MCF 10A (cell line): ENCODE measurements at places on chromosomes 16 and 17. TPM values are rescaled to one million over a fixed set of nuclear protein-coding genes. Genes with fewer than 3 reads are reported as not detected.

GRCh38 chr17:78306913-78307312, 53.0 kb downstream of the SOCS3 start:
- H3K27ac ChIP-seq = no peak overlapping the region
- DNase-seq = no peak
- H3K27me3 ChIP-seq = peaks cover 5% of the 10 kb centered on the region
- H3K4me1 ChIP-seq = peaks cover 6% of the 10 kb centered on the region

- H3K27ac ChIP-seq = no peak overlapping the region
- H3K4me1 ChIP-seq = peaks cover 16% of the 10 kb centered on the region
- peak; percentile 47 for DNase-seq
Observed at GRCh38 chr16:53374800-53375199, 59.5 kb upstream of the RBL2 start.

GRCh38 chr16:23924128-23924527, 88.3 kb downstream of the PRKCB start:
- no peaks in the 10 kb centered on the region for H3K36me3 ChIP-seq
- peaks cover 41% of the 10 kb centered on the region for H3K27me3 ChIP-seq
- no peak overlapping the region for H3K4me3 ChIP-seq
- no peaks in the 10 kb centered on the region for H3K4me1 ChIP-seq
- no peak for DNase-seq

GRCh38 chr16:66603537-66604375, 748 bp upstream of the CMTM3 start:
- H3K36me3 ChIP-seq = peaks cover 3% of the 10 kb centered on the region
- H3K4me3 ChIP-seq = peak overlapping the region; percentile 73
- no peak for DNase-seq
- peaks cover 11% of the 10 kb centered on the region for H3K27me3 ChIP-seq
- H3K27ac ChIP-seq = peak overlapping the region; percentile 80

- no peak overlapping the region for H3K27ac ChIP-seq
- no peaks in the 10 kb centered on the region for H3K4me1 ChIP-seq
- no peaks in the 10 kb centered on the region for H3K27me3 ChIP-seq
- DNase-seq = no peak
- no peak overlapping the region for H3K4me3 ChIP-seq
Observed at GRCh38 chr17:27362909-27363308, 69.0 kb downstream of the WSB1 start.

DNA sequence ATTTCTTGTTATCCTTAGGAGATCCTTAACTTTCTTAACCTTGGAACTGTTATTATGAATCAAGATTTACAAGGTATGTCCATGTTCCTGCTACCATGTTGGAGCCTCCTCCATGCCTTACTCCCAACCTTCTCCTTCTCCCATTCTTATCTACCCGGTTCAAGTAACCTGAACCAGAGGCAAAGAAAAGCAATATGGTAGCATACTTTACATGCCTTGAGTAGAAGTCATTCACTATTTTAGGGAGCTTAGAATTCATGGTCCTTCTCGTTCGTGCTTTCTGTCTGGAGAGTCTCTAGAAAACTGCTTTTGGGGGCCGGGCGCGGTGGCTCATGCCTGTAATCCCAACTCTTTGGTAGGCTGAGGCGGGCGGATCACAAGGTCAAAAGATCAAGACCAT, 37.7 kb downstream of the LDHD start:
- DNase-seq = no peak
- no peaks in the 10 kb centered on the region for H3K27me3 ChIP-seq
- no peak overlapping the region for H3K4me3 ChIP-seq
- no peaks in the 10 kb centered on the region for H3K36me3 ChIP-seq
- H3K4me1 ChIP-seq = no peaks in the 10 kb centered on the region

DNA sequence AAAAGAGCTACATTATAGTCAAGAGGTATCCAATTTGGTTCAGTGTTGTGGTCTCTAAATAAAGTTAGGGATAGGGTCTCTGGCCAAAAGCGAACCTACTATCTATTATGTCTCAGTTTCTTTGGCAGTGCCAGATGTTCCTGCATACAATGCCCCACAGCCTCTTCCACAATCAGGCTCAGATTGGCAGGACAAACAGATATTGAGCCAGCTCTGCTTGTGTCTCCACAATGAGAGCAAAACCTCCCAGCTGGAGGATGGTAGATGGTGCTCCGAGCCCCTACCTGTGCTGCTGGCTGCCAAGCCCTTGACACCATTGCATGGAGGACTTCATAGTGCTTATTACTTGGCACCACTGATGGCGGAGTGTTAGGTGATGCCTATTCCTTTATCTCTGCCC, 19.7 kb downstream of the PHAF1 start:
- no peak overlapping the region for H3K27ac ChIP-seq
- H3K4me1 ChIP-seq = no peaks in the 10 kb centered on the region
- no peak overlapping the region for H3K4me3 ChIP-seq
- no peak for DNase-seq

- DNase-seq = peak; percentile 58
- H3K27ac ChIP-seq = no peak overlapping the region
- no peaks in the 10 kb centered on the region for H3K27me3 ChIP-seq
- H3K36me3 ChIP-seq = no peaks in the 10 kb centered on the region
- H3K4me1 ChIP-seq = peaks cover 12% of the 10 kb centered on the region
- no peak overlapping the region for H3K4me3 ChIP-seq
Observed at GRCh38 chr17:69405096-69405495, 9.4 kb upstream of the MAP2K6 start.

GRCh38 chr17:59149841-59150511, 5.0 kb downstream of the SKA2 start:
- H3K4me3 ChIP-seq = no peak overlapping the region
- peaks cover 18% of the 10 kb centered on the region for H3K36me3 ChIP-seq
- H3K27me3 ChIP-seq = no peaks in the 10 kb centered on the region
- peak overlapping the region; percentile 44 for H3K27ac ChIP-seq
- DNase-seq = no peak

DNA sequence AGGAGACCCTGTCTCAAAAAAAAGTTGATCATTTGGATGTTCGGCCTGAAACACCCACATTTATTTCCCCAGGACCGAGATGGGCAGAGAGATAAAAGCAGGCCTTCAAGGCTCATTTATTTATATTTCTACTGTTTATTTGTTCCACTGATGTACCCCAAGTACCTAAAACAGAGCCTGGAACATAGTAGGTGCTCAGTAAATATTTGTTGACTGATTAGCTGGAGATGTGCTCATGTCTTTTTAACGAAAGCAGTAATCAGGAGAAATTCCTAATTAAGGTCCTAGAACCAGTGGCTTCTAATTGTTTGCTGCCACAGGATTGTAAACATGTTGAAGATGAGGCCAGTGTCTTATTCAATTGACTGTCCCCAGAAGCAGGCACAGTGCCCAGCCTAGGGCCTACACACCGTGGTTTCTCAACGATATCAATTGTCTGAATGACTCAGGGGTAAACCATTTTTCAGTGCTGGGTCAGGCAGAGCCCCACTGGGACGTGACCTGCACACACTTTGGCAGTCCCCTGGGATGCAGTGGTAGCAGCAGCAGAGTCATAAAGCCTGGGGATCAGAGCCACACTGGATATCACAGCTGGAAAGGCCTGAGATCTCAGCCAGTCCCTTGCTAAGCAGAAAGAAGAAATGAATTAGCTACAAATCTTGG, 34.8 kb downstream of the SOST start:
- H3K36me3 ChIP-seq = no peaks in the 10 kb centered on the region
- DNase-seq = peak; percentile 77
- H3K27ac ChIP-seq = no peak overlapping the region
- H3K4me3 ChIP-seq = no peak overlapping the region

DNA sequence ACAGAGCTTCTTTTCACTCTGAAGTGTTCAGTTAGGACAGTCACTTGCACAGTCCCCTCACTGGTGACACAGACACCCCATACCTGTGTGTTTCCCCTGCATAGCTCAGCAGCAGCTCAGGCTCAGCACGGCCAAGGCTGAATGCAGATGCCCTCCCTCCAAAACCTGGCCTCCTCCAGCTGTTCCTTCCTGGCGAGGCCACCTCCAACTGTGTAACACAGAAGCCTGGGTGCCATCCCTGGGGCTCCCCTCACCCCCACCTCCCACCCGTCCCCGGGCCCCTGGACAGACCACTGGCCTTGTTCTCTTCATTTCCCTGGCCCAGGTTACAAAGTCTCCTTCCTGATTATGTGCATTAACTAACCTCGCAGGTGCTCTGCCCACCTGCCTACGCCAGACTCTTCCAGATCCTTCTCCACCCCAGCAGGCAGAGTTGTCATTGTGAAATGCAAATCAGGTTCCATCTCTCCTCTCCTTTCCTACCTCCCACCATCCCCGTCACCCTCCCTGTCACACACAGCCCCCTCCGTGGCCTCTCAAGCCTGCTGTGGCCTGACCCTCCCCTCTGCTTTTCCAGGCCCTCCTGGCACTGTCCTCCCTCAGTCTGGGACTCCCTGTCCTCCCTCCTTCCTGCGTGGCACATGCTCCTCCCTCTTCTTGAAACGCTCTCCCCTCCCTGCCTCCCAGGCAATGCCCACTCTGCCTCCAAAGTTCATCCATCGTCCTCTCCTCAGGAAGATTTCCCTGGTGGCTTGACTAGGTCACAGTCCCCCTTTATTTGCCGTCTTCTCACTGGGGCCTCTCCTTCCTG, 26.4 kb downstream of the MLYCD start:
- H3K27me3 ChIP-seq = no peaks in the 10 kb centered on the region
- no peak overlapping the region for H3K4me3 ChIP-seq
- H3K27ac ChIP-seq = no peak overlapping the region
- H3K36me3 ChIP-seq = peaks cover 21% of the 10 kb centered on the region
- DNase-seq = no peak

DNA sequence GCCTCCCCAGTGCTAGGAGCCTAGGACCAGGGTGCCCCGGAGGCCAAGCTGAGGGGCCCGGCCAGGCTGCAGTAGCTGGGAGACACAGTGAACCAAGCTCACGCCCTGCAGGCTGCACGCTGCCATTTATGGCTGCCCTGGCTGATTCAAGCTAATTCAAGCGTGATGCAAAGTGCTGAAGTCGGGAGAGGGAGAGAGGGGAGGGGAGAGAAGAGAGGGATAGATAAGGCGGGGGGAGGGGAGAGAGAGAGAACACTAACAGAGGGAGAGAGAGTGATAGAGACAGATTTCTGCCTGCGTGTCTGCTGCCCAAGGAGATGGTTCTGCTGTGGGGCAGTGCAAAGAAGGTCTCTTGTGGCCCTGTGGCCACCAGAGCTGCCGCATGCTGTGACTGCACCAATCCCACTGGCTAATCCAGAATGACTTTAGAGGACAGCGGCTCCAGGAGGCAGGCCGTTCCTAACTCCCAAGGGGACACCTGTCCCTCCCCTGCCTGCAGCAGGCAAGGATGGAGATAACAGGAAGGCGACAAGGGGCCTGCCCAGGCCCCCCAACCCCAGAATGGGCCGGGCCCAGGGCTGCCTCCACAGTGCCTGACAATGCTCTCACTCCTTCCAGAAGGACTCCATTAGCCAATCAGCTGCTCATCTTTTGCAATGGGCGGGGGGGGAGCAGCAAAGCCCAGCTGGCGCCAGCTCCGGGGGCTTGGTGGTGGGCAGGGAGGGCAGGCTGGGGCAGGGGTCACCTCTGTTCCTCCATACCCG, 12.9 kb downstream of the MXRA7 start:
- no peaks in the 10 kb centered on the region for H3K27me3 ChIP-seq
- H3K4me3 ChIP-seq = no peak overlapping the region
- H3K4me1 ChIP-seq = peaks cover 10% of the 10 kb centered on the region
- DNase-seq = no peak
- no peaks in the 10 kb centered on the region for H3K36me3 ChIP-seq
- H3K27ac ChIP-seq = no peak overlapping the region

DNA sequence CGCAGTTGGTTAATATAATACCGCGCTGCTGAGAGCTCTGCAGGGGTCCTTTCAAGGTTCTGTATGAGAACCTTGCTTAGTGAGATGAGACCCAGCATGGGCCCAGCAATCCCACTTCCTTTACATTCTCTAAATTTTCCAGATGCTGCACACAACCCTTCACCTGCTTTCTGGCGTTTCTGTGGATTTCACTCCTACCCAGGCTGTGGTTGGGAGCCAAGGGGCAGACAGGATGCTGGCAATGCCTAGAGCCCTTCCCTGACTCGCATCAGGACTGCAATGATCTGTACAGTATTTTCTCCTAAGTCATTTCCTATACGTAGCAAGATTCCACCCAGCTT, 10.1 kb upstream of the PIPOX start:
- no peak overlapping the region for H3K4me3 ChIP-seq
- H3K27me3 ChIP-seq = peaks cover 54% of the 10 kb centered on the region
- no peaks in the 10 kb centered on the region for H3K4me1 ChIP-seq
- H3K27ac ChIP-seq = no peak overlapping the region
- no peak for DNase-seq
- no peaks in the 10 kb centered on the region for H3K36me3 ChIP-seq

DNA sequence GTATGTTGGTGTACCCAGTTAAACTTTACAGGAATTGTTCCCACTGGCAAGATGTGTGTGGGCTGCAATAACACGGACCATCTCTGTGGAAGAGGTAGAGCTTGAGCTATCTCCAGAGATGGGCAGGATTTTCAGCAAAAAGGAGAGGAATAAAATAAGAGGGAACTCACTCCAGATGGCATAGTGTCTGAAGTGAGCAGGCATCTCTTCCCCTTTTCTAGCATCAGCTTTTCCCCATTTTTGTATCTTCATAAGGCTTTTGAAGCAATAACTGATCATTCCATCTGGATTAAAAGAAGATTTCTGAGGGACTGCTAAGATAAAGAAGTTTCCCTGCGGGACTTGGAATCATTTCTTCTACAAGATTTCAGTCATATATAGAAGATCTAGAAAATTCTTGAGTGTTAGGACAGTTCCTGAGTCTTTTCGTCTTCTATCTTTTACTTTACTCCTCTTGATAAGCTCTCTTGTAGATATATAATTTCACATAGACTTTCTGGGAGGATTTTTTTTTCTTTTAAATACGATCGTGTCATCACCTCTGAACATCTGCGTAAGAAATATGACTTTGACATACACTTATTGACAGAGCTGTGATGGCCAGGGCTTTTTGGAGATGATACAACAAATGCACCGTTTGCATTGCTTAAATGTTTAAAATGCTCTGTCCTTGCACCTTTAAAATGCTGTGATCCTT, 2.1 kb downstream of the CPD start:
- H3K27me3 ChIP-seq = no peaks in the 10 kb centered on the region
- H3K36me3 ChIP-seq = peaks cover 7% of the 10 kb centered on the region
- DNase-seq = no peak
- H3K4me1 ChIP-seq = peaks cover 28% of the 10 kb centered on the region
- H3K4me3 ChIP-seq = peak overlapping the region; percentile 70

DNA sequence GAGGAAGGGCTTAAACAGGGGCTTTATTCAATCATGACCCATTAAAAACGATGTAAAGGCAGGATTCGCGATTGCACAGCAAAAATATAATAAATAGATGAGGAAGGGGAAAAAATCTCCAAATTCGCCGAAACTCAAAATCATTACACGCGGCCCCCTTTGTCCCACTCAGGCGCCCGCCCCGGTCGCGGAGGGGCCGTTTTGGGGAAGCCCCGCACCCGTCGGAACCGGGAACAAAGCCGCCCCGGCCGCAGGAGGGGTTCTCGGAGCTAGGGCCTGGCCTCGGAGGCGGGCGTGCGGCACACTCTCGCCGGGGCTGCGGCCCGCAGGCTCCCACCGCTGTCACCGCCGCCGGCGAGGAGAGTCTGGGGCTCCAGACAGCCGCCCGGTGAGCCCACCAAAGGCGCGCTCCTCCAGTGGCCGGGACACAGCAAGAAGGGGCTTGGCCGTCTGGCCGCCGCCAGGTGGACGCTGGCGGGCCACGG, 521 bp downstream of the C16orf87 start:
- peak overlapping the region; percentile 83 for H3K27ac ChIP-seq
- no peaks in the 10 kb centered on the region for H3K27me3 ChIP-seq
- H3K4me3 ChIP-seq = peak overlapping the region; percentile 85
- H3K36me3 ChIP-seq = no peaks in the 10 kb centered on the region

CRISPLD2 gene
- total RNA-seq = 0.28 TPM in 1 of 2 replicates, not detected in the other

RUNDC3A gene
- total RNA-seq = 0.28 and 1.0 TPM in 2 replicates

CLEC19A gene
- not detected in 2 replicates for total RNA-seq

KRTAP4-2 gene
- not detected in 2 replicates for total RNA-seq

ZPBP2 gene
- total RNA-seq = not detected in 2 replicates

CDRT15L2 gene
- total RNA-seq = not detected in 2 replicates

TBC1D28 gene
- not detected in 2 replicates for total RNA-seq

NOXO1 gene
- 1.1 TPM in 1 of 2 replicates, not detected in the other for total RNA-seq

MEOX1 gene
- not detected in 2 replicates for total RNA-seq

TBKBP1 gene
- 0.40 and 1.5 TPM in 2 replicates for total RNA-seq

TAC4 gene
- total RNA-seq = not detected in 2 replicates
